ENCODE measurements at places on chromosomes 1 and 21. TPM values are rescaled to one million over a fixed set of nuclear protein-coding genes. Genes with fewer than 3 reads are reported as not detected.

GRCh38 chr21:34576041-34576511 lies 38.8 kb downstream of the RCAN1 start:
- DNase-seq, result peak; percentile 95

GRCh38 chr1:245148861-245149260 lies 5.9 kb upstream of the KIF26B start:
- peak; percentile 18 for DNase-seq

Gene SLC25A34
- total RNA-seq, result under 0.01 TPM

DNA sequence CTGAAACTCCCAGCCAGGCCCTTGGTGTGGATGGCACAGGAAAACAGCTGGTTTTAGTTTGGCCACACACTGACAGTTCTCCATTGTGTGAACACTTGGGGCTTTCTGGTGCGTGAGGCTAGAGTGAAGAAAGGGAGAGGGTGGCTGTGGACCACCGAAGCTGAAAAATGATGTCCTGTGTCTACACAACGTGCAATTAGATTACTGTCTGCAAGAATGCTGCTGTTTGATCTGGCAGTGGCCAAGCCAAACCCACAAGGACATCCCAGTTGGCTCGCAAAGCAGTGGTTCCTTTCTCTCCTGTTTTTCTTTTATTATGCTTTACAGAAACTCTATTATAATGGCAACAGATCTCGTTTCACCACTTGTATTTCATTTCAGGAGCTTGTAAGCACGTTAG lies 58.9 kb downstream of the ERG start:
- DNase-seq, result no peak

Gene MEX3A
- 0.53 TPM for total RNA-seq

DNA sequence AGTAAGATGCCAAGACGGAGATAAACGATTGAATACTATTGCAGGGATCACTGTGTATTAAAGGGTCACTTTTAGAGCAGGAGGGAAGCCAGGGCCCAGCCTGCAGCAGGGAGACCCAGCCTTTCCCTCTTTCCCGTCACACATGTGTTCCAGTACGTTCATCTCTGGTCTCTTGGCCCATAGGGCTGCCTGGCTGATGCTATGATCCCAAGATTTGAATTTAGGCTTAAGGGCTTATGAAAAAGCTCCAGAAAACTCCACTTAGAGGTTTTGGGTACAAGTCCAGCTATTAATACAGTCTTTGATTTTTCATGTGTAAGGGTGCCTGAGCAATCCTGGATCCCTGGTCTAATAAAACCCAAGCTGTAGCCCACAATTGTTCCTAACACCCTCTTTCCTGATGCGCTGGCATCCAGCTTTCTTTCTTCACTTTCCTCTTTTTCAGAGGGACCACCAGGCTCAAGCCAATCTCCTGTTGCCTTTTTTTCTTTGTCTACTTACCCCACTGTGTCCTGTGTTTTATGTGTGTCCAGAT lies 359.6 kb upstream of the USP24 start:
- DNase-seq, result no peak

DNA sequence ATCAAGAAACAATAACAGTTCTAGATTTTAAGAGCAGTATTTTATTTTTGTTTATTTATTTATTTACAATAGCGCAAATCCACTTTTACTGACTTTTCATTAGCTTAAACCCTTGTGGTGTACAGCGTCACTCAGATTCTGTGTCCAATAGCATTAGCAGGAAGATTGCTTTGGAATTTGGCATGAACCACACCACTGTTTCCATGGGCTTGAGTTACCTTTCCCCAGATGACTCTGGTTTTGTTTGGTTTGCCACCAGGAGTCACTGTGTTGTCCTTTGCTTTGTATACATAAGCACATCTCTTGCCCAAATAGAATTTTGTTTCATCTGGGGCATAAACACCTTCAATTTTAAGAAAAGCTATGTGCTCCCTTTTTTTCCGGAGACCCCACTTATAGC lies 25.9 kb upstream of the SNRPE start:
- no peak for DNase-seq

GRCh38 chr21:35257413-35257812 lies 208.3 kb upstream of the RUNX1 start:
- peak; percentile 96 for DNase-seq

GRCh38 chr1:79716447-79716846 lies 709.9 kb upstream of the ADGRL4 start:
- DNase-seq, result peak; percentile 26

DNA sequence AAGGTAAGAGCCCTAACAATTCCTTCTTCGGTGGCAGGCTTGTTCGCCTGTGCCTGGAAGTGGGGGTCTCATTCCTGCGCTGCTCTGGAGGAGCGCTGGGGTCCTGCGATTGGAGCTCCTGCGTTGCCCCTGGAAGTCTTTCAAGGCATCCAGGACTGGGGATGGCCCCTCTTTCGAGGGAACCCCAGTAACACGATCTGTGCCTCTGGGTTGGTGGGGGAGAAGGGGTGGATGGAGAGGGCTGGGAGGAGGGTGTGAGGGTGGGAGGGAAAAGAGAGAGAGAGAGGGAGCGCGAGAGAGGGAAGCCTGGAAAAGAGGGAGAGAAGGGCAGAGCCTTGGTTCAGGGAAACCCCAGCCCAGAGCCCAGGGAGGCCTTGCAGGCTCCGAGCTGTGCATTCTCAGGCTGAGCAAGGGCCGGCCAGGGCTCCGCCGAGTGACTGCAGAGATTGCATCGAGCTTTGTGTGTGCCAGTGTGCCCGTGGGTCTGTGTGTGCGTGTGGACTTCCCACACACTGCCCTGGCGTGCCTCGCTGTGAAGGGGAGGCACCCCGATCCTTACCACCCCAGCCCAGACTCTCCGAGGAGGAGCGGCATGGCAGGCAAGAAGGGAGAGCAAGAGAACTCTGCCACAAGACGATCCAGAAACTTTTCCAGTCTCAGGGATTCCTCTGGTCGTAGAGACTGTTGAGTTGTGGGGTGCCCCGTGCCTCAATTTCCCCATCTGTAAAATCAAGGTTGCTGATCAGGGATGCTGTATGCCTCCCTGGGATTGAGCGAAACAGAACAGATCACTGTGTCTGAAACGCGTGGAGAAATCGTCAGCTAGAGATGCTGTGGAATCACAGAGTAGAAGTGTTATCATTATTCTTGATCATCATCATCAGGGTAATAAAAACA lies 619 bp downstream of the BCL9 start:
- peak; percentile 13 for DNase-seq

DNA sequence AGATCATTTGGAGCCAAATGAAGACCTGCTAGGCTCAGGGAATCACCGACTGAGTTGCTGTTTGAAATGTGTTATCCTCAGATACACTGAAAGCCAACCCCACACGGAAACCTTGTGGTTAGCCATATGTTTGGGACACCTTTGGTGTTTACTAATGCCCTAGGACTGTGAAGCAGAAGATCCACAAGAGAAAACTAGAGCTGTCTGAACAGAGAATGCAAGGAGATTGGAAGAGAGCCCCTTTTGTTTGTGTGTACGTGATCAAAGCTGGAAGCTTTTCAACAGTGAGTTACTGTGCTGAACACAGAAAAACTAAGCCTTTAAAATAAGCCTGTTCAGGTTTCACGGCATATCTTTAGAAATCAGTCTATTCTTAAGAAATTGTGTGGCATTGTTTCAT lies 908.2 kb upstream of the ADGRL2 start:
- no peak for DNase-seq

DNA sequence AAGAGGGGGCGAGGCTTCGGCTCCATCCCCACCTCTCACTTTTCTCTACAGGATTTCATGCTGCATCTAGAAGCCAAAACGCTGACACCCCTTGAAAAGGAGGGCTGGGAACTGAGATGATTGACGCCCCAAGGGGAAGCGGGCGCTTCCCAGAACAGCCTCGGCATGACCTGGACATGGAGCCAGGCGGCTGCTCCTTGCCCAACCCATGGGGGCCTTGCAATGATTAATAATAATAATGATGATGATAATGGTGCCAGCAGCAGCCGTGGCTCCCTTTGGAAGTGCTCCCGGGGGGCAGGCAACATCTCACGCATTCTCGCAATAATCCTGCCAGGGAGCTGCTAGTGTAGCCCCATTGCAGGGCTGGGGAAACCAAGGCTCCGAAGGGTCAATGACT lies 78.2 kb downstream of the RAP1GAP start:
- no peak for DNase-seq

DNA sequence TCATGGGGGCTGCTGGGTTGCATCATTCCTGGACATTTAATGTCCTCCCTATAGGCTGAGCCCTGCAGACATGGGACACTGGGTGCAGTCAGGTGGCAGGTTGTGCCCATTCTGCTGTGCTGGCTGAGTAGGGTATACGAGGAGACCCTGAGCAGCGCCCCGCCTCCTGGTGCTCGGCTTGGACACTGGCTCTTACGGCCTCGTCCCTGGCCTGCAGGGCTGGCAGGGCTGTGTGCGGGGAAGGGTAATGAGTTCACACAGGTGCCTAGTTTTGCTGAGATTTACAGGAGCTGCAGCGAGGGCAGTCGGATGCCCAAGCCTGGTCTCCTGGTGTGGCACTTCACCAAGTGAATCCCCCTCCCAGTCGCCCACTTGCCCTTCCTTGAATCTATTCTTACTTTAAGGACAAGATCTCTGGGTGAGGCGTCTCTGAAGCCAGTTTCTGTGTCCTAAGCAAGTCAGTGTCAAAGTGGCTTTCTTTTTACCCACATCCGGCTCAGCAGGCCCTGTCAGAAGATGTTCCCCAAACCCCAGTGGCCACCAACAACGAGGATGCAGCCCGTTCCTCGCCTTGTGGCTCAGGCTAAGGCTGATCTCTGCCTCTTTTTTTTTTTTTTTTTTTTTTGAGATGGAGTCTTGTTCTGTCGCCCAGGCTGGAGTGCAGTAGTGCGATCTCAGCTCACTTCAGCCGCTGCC lies 73.2 kb downstream of the MAN1C1 start:
- no peak for DNase-seq

- DNase-seq, result no peak
Observed at GRCh38 chr1:2170211-2170610, 24.4 kb downstream of the FAAP20 start.

DNA sequence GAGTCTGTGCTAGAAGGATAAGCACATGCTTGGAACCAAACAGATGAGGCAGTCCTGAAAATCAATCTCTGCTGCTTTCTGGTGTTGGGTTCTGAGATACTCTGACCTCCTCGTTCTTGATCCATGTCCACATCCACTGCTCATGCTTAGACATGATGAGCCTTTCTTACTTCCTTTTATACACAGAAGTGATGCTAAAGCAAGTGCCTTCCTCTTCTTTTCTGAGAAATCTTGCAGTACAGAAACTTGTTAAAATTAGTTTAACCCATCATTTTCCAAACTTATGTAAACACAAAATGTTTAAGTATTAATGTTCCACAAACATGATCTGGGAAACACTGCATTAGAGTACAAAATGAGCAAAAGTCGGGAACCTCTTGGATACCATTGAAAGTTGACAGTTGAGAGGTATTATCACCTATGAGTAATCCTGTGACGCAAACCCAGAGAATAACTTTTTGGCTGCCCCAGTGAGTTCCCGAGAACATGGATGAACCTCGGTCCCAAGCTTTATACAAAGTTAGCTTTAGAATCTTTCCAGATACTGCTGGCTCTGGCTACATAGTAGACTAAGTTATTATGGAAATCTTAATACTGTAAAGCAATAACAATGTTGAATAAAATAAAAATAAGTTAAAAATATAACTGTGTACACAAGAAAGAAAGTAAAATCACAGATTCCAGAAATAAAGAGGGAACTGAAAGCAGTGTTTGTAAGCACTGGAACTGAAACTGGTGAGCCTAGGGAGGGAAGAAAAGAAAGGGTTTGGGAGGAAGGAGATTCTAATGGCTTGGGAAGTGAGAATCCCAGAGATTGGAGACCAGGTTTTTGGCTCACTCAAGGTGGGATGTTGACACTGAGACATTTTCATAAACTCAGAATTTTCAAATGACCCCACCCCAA lies 429.3 kb upstream of the RUNX1 start:
- DNase-seq, result no peak

DNA sequence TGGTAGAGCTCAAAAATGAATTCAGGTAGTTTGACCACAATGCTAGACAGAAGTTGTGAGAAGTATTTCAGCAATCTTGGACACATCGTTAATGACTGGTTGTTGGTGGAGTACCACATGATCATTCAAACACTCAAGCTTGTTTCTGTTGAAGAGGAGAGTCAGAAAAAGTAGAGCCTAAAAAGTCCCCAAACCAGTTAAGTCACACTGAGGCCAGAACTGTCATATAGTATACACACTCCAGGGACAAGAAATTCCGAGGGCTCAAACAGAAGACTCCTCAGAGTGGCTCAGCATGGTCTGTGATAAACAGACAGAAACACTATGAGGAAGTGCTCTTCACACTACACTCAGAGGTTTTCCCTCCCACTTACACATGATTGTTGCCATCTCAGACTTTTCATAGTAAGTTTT lies 5.8 kb downstream of the TRIM33 start:
- DNase-seq, result no peak

Gene BSND
- not detected for total RNA-seq

Gene MIS18A
- total RNA-seq, result 7.0 TPM

Gene CENPS
- 9.7 TPM for total RNA-seq

Gene FCGR3A
- total RNA-seq, result not detected

GRCh38 chr21:26844258-26845065 lies 747 bp downstream of the ADAMTS1 start:
- no peak for DNase-seq

Measured in bronchial epithelial cell (primary cell).